Upper lobe of left lung (tissue), 6 donors: ENCODE measurements at places on chromosomes 13 and 19. TPM values are rescaled to one million over a fixed set of nuclear protein-coding genes. Genes with fewer than 3 reads are reported as not detected.
A peak's percentile ranks its signal among the peaks of the same experiment; 100 is the strongest.

DNA sequence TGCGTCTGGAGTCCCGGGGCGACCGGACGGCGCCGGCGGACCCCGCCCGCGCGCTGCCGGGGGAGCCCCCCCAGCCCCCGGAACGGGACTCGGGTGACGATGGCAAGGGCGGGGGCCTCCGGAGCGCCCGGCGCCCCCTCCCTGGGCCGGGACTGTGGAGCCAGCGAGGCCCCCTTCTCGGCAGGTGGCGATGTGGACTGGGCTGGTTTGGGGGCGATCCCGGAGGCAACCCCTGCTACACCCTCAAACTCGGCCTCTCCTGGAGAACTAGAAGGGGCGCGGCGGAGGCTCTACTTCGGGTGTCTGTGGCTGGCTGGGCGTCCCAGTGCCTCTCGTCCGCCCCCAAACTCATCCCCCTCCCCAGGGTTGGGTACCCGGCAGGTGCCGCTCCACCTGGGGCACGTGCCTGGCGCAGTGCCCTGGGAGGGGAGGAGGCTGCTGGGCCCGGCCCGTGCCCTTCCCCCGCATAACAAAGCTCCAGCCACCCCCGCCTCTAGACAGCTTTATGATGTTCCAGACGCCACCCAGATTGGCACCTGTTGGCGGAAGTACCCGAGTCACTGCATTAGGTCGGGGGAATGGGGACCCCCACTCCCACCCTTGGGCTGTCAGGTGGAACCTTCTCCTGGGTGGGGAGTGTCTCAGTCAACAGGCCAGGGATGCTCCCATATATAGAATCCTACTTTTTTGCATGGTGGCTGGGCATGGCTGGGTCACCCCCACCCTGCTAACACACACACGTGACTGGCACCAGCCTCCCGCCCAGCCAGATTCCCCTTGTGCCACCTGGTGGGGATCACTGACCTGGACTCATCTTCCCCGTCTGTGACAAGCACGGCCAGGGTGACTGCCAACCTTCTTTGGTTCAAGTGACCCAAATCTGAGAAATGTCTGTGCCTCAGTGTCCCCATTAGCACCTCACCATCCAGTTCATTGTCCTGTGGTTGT is 722 bp downstream of the PKN1 start:
- DNase-seq = peak; percentile 49

- peak; percentile 86 for DNase-seq
Measured at GRCh38 chr19:38506723-38507550, 73.4 kb downstream of the RYR1 start.

- no peak for DNase-seq
Measured at GRCh38 chr13:94464771-94465170, 14.7 kb downstream of the DCT start.

GRCh38 chr13:56864451-56864850 is 276.3 kb upstream of the PRR20A start:
- DNase-seq = no peak

- no peak for DNase-seq
Measured at GRCh38 chr19:52200044-52200443, 10.2 kb downstream of the PPP2R1A start.

DNA sequence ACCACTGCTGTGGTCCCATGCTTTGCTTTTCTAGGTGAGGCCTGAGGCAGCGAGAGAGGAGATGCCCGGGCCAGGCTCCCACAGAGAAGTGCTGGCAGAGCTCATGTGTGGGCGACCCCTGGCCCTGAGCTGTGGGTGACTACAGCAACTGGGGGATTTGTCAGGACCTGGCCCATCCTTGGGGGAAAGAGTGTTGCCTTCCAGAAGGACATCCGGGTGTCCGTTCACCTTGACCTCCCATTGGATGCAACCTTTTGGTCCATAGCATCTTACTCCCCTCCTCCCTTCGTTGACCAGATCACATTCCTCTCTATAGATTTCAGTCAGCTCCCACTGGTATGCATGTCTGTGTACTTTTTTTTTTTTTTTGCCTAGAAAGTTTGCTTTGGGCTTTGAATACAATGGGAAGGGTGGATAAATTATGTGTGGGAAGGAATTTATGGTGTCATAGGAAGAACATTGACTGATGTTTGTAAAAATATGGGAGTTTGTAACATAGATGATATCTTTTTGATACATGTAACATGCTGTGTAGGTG is 84.2 kb upstream of the RNF113B start:
- no peak for DNase-seq

DNA sequence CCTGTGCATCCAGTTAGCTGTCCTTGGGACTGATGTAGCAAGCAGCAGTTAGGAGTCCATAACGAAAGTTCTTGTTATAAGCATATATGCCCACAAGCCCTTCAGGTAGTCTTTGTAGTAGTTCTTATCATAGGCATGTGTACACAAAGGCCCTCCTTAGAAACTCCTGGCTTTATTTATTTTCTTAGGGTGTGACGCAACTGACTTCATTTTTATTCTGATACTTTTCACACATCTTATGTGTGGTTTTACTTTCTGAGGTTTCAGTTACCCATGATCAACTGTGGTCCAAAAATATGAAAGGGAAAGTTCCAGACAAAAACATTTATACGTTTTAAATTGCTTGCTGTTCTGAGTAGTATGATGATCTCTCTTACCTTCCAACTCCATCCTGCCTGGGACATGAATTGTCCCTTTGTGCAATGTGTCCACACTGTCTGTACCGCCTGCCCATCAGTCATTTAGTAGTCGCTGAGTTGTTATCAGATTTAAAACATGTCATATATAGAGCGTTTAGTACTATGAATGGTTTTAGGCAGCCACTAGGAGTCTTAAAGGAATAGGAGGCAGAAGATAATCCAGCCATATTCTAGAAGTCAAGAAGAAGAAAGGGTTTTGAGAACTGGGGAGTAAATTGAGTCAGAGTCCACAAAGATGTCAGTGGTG is 19.4 kb downstream of the GPC5 start:
- no peak for DNase-seq

DNA sequence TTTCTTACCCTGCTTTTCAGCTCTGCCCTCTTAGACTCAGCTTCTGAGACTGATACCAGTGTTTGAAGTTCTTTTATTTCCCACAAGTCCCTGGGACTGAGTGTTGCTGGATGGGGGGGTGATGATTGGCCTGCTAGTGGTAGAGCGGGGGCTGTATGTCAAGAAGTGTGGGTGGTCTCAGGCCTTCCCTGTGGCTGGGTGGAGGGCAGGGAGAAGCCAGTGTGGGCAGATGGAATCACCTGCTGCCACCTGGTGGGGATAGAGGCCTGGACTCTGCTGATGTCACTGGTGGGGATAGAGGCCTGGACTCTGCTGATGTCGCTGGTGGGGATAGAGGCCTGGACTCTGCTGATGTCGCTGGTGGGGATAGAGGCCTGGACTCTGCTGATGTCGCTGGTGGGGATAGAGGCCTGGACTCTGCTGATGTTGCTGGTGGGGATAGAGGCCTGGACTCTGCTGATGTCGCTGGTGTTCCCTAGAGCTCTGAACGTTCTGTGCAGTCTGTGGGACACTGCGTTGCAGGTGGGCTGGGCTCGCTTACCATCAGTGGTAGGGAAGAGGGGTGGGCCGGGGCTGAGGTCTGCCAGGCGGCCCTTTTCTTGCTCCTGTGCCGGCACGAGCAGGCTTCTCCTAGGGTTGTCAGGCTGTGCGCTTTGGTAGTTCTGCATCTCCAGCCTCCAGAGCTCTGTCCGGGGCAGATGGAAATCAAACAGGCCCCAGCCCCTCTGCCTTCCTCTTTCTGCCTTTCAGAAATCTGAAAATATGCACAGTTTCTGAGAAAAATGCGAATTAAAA is 101.3 kb downstream of the ARHGEF7 start:
- no peak for DNase-seq

DNA sequence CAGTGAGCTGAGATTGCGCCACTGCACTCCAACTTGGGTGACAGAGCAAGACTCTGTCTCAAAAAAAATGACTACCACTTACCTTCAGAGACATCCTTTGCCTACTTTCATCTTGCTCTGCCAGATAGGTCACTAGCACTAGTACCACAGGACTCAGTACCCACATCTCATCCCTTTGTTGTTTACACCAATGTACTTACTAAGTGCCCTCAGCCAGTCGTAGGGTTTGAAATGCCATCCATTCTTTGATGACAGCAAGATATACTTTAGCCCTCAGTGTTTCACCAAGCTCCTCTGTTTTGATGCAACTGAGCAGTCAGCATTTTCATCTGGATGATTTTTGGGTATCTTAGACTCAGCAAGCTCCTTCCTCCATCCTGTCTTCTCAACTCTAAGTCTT is 6.1 kb downstream of the URAD start:
- no peak for DNase-seq

DNA sequence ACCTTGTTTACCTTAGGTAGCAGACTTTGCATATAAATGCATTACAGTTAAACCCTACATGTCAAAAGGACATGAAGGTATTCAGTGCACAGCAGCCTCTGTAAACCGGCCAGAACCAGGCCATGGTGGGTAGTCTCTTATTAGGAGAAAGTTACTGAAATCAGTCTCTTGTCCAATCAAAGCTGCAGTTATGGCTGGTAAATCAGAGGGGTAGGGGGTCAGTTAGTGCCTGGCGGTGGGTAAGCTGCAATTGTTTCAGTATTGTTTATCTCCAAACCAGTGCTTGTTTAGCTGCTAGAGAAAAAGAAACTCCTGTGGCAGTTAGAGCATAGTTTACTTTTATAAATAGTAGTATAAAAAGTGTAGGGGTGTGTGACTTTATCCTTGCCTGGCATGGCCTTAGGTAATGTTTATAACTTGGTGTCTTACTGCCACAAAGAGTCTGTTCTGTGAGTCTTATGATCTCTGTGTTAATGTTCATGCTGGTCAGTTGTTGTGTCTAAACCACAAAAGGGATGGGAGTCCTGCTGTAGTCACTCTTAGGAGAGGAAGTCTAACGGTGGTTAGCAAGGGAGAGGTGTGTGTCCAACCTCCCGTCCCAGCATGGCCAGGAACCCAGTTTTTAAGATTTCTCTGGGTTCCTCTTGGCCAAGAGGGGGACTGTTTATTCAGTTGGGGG is 28.0 kb downstream of the CHST8 start:
- DNase-seq = no peak

GRCh38 chr19:8398311-8398771 is 8.2 kb downstream of the RAB11B start:
- no peak for DNase-seq

DNA sequence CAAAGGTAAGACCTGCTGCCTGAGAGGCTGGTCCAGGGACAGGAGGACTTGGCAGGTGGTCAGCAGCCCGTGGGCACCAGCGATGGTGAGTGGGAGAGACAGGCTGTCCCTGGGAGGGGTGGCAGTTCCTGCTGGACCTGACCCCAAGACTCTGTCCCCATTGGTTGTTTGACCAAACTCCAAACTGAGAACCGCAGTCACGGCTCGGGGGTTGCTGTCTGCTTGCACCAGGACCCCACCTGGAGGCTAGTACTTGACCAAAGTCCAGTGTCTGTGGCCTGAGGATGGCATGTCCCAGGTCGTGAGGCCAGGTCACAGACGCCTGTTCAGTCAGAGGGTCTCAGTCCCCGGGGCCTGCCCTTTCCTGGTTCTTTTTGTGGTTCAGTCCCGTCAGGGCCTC is 9.9 kb upstream of the ZNF14 start:
- no peak for DNase-seq

DNA sequence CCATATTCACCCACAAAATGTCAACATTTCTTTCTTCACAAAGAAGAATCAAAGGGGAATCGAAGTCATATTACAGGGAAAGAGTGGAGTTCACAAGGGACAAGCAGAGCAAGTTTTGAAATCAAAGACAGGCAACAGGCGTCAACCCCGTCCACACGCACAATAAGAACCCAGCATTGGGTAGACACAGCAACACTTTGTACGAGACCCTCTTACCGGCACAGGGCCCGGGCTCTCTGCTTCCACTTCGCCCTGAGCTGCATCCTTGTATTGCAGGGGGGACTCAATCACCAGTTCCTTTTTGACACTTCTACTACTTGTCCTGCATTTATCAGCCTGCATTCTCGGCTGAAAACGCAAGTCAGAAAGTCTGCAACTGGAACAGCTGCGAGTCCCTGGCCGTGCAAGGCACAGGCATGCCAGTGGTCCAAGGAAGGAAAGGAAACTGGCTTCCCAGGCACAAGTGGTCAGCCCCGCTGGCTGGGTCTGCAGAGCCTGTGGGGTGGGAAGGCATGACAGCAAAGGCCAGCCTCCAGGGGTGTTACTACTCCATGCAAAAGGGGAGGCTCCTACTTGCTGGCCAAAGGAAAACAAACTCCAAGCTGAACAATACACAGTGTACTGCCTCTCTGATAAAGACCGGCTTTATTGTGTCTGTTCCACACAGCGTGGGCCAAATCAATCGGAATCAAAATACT is at the start of gene DOCK9:
DOCK9 (minus strand) TSS at position 497 of the 698 bp plus-strand sequence; CDS start at position 342, 155 bp downstream.
- DNase-seq = peak; percentile 64

DNA sequence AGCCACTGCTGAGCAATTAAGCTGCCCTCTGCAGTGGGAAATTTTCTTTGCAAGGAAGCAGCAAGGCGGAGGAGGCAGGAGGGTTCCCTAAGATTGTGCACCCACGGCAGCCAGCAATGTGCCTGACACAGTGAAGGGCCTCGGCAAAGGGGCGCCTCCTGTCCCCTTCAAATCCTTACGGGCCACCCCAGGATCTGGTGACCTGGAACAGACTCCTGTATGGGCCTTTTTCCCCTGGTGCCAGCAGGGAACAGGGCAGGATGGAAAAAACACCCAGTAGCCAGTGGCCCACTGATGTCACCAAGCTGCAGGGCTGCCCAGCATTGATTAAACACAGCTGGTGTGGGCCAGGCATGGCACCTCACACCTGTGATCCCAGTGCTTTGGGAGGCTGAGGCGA is 86.7 kb downstream of the GNG7 start:
- no peak for DNase-seq

DNA sequence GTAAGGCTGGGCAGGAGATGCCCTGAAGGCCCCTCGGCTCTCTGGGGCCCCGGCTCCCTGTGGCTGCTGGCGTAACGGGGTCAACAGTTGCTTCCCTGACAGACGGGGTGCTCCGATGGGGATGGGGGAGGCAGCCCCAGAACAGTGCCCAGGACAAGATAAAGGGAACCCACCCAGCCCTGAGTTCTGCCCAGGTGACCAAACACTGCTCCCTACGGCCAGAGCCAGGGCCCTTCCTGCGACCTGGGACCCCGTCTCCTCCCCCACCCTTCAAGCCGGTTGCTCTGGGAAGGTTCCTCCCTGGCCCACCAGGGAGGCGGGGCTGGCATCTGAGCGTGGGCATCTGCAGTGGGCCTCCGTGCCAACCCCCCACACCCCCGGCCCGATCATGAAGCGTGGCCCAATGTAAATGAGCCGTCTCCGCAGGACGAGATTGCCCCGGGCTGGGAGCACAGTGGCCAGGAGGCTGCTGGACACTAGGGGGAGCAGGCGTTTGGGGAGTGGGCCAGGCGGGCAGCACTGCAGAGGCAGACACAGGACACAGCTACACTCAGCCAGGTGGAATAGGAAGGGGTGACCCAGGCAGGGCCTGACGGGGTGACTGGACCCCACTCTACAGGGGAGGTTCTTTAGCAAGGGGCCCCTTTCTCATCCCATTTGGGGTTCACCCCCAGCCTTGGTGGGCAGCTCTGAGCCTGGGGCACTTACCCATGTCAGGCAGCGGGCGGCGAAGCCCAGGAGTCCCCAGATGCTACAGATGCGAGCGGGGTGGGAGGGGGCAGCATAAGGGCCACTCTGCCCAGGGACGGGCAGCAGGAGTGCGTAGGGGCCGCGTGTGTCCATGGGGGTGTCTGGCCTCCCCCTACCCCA is 1.2 kb upstream of the NKPD1 start:
- no peak for DNase-seq

Gene AKAP8L
- 476 TPM for total RNA-seq

Gene PDCD2L
- total RNA-seq = 35.6 TPM

Gene COX7A1
- total RNA-seq = 31.7 TPM

Gene DMKN
- total RNA-seq = 76.6 TPM
